Stimulated activated CD4-positive, alpha-beta T cell treated with anti-CD3 and anti-CD28 coated beads, Interleukin-4, amount 100 ng/mL, for 48 hours (primary cell): ENCODE measurements at places on chromosomes 3 and 15.

- DNase-seq: no peak
Measured at GRCh38 chr3:71421475-71421819, 162.1 kb downstream of the FOXP1 start.

GRCh38 chr3:24428481-24428880 is 66.2 kb downstream of the THRB start:
- no peak for DNase-seq

- no peak for DNase-seq
Measured at GRCh38 chr3:170414202-170414663, 4.4 kb upstream of the CLDN11 start.

GRCh38 chr3:45103753-45104714 is 42.1 kb downstream of the CDCP1 start:
- no peak for DNase-seq

- DNase-seq: no peak
Measured at GRCh38 chr3:111548092-111548491, 6.1 kb downstream of the CD96 start.

DNA sequence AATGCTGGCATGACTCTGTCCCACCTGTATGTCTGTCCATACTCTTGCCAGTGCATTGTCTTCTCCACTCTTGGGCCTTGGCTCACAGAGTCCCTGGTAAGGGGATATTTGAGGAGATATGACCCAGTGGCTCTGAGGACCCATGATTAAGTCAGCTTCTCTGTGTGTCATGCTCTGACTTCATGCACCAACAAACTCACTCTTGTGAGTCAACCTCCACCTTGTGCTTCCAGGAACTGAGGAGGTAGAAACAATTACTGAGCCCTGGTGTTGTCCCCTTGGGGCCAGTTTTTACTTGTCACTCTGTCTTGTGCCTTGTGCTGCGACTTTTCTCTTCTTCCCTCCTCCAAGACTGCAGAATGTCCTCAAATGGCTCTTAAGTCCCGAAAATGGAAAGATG is 127.1 kb downstream of the ABHD5 start:
- DNase-seq: no peak

DNA sequence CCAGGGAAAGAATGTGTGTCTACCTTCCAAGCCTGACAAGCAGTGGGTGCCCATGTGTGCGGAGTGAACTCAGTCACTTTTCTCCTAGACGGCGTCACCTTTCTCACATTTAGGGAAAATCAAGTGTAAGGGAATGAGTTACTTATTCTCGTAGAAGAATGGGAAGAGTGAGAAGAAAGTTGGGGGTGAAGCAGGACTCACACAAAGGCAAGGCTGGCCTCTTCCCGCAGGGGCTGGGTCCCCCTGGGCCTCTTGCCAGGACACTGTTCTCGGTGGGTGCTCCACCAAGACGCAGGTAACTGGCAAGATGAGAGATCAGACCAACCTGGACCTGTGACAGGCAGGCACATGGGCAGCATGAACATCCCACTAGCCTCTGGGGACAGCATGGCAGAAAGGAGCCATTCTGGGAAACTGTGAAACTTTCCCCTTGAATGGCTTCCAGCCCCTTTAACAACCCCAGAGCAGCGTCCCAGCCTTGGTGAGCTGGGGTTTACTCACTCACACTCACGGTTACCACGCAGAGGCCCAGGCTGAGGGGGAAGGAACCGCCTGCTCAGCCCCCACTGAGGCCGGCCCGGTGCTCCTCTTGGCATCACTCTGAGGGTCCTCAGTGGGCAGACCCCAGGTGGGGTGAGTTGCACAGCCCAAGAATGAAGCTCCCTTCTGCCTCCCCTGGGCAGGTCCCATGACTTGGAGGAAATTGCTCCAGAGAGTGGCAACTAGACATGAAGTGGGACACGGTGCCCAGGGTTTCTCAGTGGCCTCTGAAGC is 15.0 kb upstream of the SRP14 start:
- DNase-seq: no peak

GRCh38 chr3:15180042-15180611 is 25.9 kb upstream of the CAPN7 start:
- no peak for DNase-seq

GRCh38 chr3:78123058-78123457 is 1083.2 kb downstream of the ROBO2 start:
- DNase-seq: no peak

DNA sequence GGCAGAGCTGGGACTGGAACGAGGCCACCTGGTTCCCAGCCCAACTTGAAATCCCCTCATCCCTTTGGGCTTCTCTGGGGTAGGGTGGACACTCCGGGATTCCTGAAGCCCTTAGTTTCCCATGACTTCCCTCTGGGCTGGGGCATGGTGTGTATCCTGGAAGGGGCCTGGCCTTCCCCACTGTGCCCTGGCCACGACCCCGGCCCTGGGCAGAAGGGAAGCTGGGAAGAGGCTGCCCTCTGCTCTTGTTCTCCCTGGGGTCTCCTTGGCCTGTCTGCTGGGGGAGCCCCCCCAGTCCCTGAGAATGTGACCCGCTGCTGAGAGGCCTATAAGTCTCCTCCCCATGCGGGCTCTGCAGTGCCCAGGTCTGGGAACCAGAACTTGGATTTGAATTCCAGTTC is 104.9 kb downstream of the LINGO1 start:
- no peak for DNase-seq

GRCh38 chr3:32137870-32138269 is 31.4 kb downstream of the GPD1L start:
- no peak for DNase-seq

DNA sequence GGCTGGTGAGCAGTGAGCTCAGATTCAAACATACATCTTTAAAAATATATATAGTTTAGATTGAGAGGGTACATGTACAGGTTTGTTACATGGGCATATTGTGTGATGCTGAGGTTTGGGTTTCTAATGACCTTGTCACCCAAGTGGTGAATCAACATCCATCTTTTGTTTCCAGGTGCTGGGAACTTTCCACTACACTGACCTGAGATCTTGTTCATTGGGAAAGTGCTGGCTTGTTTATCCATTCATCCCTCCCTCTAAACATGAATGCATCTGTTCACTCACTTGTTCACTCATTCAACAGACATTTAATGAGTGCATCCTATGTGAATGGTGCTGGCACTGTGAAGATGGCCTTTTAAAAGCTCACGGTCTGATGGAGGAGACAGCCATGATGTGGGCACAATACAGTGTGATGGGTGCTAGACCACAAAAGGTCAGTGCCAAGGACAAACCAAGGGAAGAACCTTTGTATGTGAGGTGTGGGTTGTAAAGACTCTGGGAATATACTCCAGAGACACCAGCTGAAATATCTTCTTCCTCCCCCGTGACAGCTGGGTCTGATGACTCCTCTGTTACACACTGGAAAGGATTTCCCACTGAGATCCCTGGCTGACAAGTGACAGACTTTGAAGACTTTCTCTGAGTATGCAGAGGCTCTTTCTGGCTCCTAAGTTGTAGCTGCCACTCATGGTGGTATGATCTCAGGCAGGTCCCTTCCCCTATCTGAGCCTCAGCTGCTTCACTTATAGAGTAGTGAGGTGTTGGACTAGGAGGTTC is 16.2 kb upstream of the ITGA11 start:
- DNase-seq: no peak

- no peak for DNase-seq
Measured at GRCh38 chr3:166455744-166456143, 618.5 kb upstream of the BCHE start.

DNA sequence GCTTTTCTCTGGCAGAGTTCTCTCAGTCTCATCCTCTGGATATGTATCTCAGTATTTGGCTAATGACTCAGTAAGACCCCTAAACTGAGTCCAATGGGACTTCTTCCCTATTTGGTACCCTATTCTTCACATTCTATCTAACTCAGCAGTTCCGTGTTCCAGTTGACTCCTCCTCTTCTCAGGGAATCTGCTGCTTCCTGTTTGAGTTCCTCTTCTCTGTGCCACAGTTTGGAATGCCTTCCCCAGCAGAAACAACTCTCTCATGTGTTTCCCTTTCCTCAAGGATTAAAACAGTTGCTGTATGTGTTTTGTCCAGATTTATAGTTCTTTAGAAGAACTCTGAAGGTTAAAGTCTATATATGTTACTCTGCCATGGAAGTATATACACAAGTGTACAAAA is 344.0 kb upstream of the RARB start:
- no peak for DNase-seq

DNA sequence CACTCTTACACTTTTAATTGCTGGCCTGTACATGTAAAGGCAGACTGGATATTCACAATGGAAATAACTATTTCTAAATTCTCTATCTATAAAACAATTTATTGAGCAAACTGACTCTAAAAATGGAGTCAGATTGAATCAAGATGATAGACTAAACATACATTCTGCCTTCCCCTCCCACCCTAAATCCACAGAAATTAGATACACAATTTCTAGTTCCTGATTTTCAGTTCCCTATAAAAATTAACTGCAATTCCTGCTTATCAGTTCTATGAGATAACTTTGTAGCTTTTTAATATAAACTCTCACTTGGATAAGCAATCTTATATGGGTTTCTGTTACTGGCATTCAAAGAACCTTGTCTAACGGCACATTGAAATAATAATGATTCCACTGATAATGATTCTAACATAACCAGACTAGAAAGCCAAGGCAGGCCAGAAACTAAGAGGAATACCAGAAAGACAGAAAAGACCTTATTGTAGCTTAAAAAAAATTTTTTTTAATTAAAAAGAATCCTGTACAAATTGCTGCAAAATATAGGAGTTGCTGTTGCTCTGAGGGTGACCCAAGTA is 33.1 kb downstream of the TBC1D5 start:
- no peak for DNase-seq

DNA sequence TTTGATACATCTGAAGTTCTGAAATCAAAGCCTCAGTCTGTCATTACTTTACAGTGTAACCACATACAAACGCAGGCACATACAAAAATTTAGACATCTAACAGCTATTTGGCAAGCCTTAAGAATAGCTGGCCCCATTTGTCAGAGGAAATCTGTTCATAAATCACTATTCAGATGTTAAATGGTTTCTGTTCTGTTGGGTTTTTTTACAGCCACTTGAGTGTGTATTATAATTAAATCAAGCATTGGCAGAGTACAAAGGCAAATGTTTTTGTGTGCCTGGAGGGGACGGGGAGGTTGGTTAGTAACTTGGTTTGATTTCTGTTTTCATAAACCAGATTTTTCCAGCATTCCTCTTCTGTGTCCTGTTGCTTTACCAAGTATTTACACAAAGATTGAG is 24.1 kb downstream of the PIGB start:
- no peak for DNase-seq

DNA sequence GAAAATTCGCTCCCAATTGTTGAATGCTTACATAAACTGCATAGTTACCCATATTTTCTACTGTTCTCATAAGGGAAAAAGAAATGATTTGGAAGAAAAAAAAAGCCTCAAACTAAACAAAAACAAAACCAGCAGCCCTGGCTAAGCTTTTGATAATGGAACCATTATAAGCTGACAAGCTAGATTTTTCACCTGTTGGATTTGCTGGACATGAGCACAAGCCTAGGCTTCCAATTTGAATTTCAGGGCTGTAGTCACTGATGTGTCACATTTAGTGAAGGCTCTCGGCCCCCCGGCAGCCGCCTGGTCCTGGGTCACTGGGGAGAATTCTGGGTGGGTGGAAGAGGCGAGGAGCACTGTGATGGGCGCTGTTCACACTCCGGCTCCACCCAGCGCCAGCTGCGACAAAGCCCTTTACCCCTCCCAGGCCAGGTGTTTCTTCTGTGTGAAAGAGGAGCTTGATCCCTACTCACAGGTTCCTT is 4.6 kb downstream of the FBXL22 start:
- no peak for DNase-seq

DNA sequence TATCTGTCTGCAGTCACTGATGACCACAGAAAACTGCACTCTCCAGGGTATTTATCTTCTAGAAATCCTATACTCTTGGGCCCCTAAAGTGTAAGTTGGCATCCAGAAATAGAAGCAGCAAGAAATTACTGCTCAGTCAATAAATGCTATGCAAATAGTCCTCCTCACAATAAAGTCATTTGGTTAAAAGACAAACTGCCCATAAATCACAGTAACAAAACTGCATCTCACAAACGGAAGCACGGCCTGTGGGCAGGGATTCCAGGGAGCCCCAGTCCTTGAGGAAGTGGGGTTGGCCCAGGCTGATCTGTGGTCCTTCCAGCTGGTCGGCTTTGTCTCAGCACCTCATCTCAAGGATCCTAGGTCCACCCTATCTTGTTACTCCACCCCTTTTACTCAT is 29.7 kb upstream of the SPATA12 start:
- DNase-seq: no peak

DNA sequence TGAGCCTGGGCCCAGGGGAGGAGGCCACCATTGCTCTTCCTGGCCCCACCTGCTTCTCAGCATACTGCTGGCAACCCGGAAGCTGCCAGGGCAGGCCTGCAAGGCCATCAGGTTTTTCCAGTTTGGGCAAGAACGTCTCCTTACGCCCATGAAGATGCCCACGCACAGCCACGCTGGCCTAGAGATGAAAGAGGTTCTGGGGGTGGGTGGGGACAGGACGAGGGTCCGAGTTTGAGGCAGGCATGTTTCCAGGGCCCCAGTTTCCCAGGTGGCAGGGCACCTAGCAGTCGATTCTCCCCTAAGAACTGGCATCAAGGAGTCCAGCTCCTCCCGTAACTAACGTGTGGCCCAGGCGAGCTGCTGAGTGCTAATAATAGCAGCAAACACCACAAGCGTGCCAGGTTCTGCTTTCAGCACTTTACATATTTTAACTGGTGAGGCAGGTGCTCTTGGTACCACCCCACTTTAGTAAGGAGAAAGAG is 45.8 kb downstream of the ZNF710 start:
- DNase-seq: no peak

DNA sequence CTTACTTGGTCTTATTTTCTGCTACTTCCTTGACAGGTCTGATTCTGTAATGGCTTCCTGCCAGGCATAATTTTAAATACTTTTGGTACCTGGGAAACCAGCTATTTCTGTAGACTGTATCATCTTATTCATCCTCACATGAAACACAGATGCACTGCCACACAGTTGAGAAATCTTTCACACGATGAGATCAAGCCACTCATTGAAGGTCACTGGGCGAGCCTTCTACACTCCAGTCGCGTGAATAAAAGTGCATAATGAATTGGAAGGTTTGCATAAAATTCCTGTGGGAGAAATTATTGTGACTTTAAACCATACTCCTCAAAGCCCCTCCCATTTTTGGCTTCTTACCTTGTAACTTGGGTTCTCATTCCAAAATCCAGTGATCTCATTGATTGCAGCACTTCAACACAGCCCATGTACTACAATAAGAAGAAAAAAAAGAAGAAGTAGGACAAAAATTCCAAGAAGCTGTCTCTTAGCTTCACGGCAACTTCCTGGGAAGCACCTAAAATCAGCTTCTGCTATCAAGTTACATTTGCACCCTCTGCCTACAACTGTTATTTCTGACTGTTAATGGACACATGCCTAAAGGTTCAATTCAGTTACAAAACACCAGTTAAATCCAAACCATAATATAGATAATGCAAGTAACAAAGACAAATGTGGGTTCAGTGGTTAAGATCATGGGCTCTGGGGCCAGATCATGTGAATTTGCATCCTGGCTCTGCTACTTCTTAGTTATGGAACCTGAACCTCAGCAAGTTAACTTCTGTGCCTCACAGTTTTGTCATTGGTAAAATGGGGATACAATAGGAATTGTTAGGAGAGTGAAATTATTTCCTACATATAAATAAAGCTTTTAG is 39.0 kb downstream of the SHC4 start:
- no peak for DNase-seq
